Globus pallidus (tissue), 1 donor: ENCODE measurements at places on chromosomes 16 and 17.

- no peak for DNase-seq
Observed at GRCh38 chr16:89323120-89323960, 105.8 kb downstream of the ZNF778 start.

GRCh38 chr17:49223517-49224197 is 6.9 kb downstream of the PHOSPHO1 start:
- DNase-seq, result no peak

DNA sequence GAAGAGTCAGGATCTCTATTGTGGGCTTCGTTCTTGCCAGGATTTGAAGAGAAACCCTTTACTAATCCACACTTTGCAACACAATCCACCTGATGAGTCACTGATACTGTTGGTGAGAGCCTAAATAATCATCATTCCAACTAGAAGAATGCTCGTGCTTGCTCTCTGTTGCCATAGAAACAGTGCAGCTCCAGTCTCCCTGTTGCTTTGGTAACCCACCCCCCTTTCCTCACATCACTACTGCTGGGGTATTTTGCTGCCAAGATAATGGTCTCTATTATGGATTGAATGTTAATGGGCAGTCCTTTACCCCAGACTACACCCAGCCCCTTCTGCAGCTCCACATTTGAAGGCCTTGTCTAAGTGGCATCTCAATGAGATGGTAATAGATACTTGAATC is 190.4 kb downstream of the ABCC12 start:
- DNase-seq, result no peak

GRCh38 chr16:89407282-89407924 is 83.0 kb downstream of the ANKRD11 start:
- no peak for DNase-seq

GRCh38 chr16:883781-884180 is 83.2 kb upstream of the GNG13 start:
- no peak for DNase-seq

GRCh38 chr16:10562361-10562899 is 18.0 kb downstream of the EMP2 start:
- no peak for DNase-seq

DNA sequence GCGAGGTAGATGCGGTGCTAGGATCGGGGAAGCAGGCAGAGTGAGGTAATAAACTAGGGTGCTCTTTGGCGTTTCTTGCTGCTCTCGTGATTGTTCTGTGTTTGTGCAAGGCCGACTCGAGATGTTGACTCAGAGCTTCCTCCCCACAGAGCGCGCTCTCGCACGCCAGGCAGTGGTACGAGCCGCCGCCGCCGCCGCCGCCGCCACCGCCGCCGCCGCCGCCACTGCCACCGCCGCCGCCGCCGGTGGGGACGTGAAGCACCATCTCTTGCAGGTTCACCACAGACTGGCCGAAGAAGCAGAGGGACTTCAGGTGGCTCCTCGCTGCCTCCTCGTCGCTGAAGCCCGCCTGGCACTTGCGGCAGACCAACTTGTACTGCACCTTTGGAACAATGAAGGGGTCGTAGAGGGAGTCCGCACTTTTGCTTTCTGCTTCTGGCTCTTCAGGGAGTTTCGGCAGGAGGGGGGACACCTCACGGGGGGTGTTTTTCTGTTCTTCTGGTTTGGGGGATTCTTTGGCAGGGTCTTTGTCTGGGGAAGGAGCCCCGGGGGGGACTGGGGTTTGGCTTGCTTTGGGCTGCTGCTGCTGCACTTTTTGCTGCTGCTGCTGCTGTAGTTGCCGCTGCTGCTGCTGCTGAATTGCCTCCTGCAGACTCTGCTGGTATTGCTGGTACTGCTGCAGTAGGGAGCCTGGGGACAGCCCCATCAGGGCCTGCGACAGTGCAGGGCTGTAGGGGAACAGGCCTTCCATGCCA is 260.2 kb downstream of the ZFHX3 start:
- DNase-seq, result peak; percentile 38

DNA sequence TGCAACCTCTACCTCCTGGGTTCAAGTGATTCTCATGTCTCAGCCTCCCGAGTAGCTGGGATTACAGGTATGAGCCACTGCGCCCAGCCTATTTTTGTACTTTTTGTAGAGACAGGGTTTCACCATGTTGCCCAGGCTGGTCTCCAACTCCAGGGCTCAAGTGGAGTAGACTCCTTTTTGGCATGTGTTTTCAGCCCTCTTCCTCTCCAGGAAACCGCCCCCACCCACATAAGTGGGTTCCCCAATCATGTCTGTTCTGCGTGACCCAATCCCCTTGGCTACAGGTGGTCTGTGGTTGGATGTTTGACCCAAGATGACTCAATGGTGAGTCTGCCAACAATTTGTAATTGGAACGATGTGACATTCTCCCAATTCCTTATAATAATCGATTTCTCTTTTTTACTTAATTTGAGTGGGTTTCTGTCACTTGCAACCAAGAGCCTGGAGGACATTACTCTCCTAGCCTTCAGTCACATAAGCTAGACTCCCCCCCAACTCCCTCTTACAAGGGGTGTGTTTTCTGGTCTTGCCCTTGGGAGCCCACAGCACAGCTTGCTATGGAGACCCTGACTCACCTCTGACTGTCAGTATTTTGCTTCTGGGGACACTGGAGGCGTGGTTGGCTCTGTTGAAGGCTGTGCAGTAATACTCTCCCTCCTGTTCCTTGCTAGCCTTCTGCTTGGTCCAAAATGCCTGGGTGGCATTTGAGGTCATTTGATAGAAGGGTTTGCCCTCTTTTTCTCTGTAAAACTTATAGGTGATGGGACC is 34.9 kb downstream of the PECAM1 start:
- DNase-seq, result no peak

GRCh38 chr17:45313996-45314740 is 2.7 kb downstream of the MAP3K14 start:
- DNase-seq, result no peak

DNA sequence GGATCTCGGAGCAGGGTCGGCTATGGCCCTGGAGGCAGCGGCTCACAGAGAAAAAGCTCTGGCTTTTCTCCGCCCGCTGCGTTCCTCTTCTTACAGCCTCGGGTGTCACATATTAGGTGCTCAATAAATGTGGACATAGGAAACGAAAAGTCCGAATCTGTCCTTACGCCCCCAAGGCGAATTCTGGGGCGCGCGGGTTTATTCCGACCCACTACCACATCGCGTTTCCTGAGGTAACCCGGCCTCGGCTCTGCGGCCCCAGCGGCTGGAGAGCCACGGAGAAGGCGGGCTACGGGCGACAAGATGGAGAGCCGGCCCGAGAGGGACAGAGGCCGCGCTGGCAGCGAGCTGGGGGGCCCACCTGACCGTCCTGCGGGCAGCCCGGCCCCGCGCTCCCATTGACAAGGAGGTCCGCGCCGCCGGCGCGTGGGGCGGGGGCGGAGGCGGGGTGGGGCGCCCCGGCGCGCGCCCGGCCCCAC is 573 bp upstream of the GNAO1 start:
- no peak for DNase-seq

DNA sequence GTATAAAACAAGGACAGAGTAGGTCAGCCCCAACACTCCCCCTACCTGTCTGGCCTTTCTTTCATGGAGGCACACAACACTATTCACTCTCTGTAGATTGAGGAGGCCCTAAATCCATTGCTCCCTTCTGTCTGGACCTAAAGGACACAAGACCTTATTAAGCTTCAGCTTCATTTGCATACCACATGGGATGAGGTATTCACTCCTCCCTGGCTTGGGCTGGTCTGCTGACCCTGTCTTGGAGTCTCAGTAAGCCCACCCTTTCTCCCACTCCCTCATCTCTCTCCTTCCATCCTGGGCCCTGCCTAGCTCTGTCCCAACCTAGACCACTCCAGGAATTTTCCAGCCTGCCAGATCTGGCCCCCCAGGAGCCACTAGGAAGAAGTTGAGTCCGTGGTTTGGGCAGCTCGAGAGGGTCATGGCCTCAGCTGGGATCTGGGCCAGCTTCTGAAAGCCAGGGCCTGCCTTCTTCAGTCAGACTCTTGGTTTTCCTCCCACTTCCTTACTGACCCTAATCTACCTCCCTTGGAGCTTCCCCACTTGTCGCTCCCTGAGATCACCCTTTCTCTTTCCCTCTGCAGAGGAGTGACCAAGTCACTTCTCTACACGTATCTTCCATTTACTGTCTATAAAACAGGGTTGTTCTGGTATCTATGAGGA is 6.5 kb upstream of the LLGL1 start:
- DNase-seq, result no peak
